DND-41 (cell line): ENCODE measurements at places on chromosomes 3 and 15.

DNA sequence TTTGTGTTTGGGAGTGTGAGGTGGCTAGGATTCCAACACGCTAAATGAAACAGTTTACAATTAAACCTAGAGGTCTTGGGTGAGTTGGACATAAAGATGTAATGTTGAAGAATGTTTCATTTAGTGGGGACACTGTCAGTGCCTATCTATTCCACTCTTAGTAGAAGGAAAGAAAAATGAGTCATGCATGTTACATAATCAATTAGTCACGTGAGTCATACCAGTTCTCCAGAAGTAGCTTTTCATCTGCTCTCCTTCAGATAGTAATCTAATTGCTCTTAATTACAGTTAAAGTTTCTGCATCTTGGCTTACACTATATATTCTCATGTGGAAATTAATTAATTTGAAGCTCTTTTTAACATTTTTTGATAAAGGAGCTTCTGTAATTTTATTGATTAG is 115.7 kb upstream of the P2RY1 start:
- no peak for DNase-seq

DNA sequence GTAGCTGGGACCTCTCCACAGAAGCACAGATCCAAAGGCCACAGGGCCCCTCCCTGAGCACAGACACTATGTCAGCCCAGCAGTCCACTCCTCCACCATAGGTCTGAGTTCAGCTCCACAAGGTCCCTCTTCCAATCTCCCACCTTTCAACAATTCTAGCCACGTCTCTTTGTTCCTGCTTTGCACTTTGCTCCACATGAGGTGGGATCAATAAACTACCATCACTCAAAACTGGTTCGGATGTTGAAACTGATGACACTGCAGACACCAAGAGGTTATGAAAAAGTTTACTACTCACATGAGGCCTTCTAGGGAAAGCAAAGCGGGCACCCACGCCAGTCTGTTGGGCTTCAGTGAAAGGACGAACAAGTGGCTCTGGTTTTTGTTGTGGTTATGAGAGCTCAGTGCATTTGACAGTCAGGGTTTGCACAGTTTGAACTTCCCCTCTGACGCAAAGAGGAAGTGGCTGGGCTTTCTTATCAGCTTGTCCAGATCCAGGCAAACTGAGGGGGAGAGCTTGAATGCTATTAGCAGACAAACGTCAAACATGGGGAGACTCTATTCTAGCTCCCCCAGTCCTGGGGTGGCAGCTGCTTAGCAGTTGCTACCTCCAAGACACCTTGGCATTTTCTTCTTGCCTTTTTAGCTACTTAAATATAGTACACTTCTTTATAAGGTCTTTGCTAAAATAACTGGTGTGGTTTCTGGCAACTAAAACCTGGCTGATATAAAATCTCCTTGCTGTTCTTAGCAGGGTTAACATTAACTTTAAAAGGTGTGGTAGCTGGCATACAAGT is 37.8 kb downstream of the ZNF445 start:
- DNase-seq: peak; percentile 81

DNA sequence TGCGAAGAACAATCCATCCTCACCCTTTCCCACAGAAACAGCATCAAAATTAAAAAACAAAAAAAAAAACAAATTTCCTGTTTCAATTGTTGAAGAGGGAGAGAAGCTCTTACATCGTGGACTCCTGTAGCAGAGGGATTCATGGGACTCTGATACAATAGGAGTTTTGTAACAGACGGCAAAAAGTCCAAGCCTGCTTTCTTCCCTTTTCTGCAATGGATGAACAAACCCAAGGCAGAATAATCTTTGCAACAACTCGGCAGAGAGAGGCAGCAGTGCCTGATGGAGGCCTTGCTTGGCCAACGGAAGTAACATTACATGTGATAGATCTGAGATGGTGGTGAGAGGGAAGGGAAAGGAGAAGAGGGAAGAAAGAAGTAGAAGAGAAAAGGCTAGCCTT is 26.9 kb downstream of the CCR4 start:
- no peak for DNase-seq

- no peak for DNase-seq
These were observed 139.4 kb downstream of the SLCO3A1 start for GRCh38 chr15:91992945-91993344.

GRCh38 chr3:106302451-106303221 is 433.8 kb upstream of the CBLB start:
- peak; percentile 77 for DNase-seq

- DNase-seq: no peak
These were observed 70.4 kb downstream of the SSUH2 start for GRCh38 chr3:8574040-8574669.

- DNase-seq: no peak
These were observed 108.3 kb upstream of the CHL1 start for GRCh38 chr3:88267-88666.

DNA sequence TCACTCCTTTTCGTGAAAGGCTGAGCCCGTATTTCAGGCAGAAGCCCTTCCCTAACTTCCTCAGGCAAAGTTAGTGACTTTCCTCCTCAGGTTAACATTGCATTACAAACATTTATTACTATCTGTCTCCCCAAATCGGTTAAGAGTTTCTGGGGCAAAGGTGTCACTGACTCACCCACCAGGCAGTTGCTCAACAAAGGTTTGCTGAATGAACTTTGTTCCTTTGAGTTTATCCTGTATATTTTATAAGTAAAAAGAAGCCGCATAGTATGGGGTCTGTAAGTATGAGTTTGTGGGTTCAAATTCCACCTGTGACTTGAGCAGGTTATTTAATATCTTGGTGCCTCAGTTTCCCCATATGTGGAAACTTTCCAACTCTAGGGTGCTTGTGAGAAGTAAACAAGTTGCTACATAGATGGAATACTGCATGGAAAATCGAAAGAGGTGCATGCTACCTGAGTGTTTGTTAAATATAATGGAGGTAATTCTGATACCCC is 177.7 kb downstream of the THRB start:
- DNase-seq: no peak

DNA sequence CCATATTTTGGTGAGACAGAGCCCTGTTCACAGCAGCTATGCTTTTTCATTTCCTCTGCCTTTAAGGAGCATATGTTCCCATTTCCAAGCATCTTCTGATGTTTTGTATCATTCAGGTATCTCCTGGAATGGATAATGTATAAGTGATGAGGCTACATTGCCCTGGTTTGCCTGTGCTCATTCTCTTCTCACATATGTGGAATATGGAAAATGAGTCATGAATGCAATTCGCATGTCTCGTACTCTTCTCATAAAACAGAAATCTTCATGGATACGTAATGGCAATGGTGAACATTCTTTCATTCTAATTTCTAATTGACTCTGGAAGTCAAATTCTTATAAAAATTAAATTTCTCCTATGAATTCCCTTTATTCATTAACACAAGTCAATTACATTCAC is 143.1 kb downstream of the CDIN1 start:
- DNase-seq: no peak
